Stimulated activated CD4-positive, alpha-beta T cell treated with anti-CD3 and anti-CD28 coated beads, TNF-alpha, amount 100 ng/mL, for 24 hours (primary cell): ENCODE measurements at places on chromosomes 5 and 9.

DNA sequence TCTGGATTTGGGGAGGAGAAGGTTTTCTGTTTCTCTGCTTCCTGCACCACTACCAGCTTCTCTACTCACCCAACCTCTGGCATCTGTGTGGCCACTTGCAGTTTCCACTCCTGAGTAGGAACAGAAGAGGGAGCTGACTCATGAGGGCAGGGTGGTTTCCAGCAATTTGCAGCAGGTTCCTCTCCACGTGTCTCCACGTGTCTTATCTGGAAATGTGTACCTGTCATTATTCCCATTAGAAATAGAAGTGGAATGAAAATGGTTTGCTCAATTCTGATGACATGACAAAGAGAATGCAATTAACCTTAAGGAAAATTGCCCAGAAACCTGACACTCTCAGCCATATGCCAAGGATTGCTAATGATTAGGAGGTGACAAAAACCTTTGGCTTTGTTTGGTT lies 33.0 kb downstream of the EGFLAM start:
- DNase-seq: no peak

- DNase-seq: no peak
Measured at GRCh38 chr9:69027355-69028097, 8.0 kb upstream of the FXN start.

DNA sequence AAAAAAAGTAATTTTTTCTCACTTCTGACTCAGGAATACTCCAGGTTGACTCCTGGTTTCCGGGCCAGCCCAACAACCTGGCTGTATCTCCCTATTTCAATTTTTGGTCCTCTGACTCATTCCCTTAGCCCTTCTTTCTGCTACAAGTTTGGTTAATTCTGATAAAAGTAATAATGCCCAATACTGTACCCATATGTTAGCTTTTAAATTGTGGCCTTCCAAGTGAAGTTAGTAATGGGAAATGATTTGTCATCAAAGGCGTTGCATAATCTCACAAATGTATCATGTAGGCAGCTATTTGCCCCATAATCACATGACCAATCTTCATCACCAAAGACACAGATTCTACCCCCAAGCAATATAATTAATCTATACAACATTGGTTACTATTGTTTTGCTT lies 31.1 kb upstream of the BNC2 start:
- no peak for DNase-seq

GRCh38 chr9:124442826-124443225 lies 7.4 kb upstream of the ADGRD2 start:
- no peak for DNase-seq

- no peak for DNase-seq
Measured at GRCh38 chr9:15308511-15308910, 1.5 kb upstream of the TTC39B start.

DNA sequence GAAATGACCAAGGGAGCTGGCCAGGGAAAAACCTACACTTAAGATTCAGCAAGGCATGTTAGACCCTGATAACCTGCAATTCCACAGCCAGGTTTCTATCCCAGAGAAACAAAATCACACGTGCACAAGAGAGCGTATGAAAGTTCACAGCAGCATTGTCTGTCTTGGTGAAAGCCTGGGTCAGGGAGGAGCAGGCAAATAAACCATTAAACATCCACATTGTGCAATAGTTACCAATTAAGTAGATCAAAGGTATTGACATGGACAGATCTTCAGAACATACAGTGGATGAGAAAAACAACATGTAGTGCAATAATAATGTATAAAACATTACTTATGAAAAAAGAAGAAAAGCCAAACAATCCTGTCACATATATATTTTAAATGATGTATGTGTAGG lies 15.9 kb upstream of the GPX3 start:
- DNase-seq: no peak

DNA sequence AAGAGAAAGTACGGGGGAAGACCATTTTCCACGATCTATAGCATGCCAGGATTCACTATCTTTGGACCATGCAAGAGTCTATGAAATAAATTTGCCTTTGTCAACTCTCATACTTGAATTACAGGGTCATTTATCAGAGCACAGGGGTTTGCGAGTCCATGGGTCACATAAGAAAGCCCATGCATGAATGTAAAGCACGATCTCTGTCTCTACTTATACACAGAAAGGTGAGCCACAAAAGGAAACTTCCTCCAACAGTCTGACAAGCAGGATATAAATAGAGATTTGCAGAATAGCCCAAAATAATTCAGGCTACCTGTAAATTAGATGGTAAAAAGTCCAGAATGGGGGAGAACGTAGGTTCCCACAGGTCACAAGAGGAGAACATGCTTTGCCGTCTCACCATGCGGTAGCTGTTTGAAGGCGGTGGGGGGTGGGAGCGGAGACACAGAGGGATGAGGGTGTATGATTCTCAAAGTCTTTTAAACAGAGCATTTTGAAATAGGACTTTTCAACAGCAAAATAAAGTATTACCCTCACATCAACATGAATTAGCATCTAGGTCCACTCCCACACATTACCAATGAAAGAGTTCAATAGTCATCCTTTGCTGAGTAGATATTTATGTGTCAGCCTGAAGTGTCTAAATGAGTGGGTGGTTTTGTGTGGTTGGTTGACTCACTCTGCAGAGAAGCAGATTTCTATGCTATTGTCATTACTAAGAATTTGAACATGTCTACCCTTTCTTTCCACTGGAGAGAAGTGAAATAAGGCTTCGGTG lies 279.7 kb downstream of the EBF1 start:
- DNase-seq: no peak

GRCh38 chr9:126152622-126153362 lies 173.8 kb upstream of the MVB12B start:
- no peak for DNase-seq

GRCh38 chr5:139105621-139106071 lies 92.5 kb downstream of the SIL1 start:
- no peak for DNase-seq

GRCh38 chr5:139669662-139670368 lies 21.7 kb downstream of the CXXC5 start:
- no peak for DNase-seq

DNA sequence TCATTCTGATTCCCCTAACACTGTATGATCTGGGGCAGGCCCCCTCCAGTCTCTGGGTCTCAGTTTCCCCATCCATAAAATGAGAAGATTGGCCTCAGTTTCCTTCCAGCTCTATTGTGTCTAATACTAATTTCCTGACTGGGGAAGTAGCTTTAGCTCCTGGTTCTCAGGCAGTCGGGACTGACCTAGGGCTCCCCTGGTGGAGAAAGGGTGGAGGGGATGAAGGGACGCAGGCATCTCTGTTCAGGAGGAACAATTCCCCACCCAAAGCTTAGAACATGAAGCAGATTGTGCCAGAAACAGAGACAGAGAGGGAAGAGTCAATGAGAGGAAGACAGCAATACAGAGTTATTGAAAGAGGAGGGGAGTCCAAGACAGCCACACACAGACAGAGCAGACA lies 14.2 kb upstream of the PTGS1 start:
- no peak for DNase-seq

DNA sequence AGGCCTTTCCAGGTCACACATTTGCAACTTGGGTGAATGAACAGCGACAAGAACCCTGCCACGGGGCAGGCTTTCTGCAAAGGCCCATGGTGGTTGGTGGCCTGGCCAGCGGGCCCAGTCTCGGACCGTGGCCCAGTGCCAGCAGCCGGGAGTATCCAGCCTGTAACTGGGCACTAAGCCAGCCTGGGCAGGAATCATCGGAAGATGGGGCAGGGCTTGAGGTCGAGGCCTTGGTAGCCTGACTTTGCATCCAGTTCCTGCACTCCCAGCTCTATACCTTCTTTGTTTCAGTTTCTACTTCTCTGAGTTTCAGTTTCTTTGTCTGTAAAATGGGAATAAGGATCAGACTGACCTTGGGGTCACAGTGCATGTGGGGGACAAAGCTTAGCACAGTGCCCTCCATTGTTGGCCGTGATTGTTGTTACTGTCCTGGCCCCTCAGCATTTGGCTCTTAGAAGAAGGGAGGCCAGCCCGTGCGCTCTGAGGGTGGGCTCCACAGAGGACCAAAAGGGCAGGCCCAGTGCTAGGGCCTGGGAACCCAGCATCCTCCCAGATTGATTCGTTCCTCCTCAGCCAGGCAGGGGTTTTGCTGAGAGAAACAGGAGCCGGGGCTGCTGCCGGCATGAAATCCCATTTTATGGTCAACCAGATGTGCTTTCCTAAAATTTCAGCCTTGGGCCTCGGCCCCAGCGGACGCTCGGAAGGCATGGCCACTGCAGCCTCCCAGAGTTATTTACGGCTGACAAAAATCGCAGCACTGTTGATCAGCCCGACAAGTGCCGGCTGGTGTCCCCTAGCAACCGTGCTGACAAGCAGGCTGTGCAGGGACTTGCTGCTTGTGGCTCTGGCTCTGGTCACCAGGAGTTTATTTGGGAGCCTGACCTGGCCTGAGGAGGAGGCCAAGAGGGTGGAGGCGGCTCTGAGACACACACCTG lies 43.6 kb downstream of the JADE2 start:
- DNase-seq: no peak

GRCh38 chr5:95760273-95761191 lies 29.4 kb downstream of the RHOBTB3 start:
- DNase-seq: no peak

DNA sequence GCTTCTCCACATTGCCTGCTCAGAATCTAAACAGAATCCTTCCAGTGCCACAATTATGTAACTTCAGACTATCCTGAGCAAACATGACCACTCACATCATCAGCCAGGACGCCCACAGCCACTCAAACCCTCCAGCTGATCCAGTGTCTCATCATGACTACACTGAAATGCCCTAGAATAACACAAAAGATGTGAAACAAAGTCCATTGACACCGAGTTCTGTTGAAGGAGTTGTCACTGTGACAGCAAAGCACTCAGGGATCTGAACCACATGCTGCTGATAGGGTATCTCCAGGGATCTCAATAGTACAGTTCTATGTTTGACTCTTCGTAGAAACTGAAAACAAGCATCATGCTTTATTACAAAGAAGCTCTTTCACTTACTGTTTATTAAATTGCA lies 150.2 kb downstream of the GABBR2 start:
- DNase-seq: no peak

- no peak for DNase-seq
Measured at GRCh38 chr5:177313561-177314259, 2.0 kb upstream of the MXD3 start.

DNA sequence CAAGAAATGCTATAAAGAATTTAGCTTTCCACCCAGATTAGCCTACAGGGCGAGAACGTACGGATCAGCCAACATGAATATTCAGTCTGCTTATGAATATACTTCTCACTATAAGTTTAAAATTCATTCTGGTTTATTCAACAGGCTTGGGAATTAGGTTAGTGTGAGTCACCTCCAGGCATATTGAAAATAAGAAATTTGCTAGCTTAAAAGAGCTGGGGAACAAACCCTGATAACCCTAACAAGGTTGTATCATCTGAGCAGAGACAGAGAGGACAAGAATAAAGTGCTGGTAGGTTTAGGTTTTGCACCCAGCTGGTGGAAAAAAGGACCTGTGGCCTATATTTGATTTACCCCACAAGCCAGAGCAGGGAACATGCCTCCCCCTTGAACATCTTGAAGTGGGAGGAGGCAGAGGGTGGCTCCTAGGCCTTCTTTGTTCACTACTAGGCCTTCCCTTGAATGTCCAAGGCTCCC lies 12.3 kb downstream of the FNBP1 start:
- no peak for DNase-seq

GRCh38 chr5:178790371-178790770 lies 59.9 kb upstream of the ZNF354A start:
- DNase-seq: no peak

GRCh38 chr5:101995585-101995984 lies 300.5 kb downstream of the SLCO4C1 start:
- DNase-seq: no peak

DNA sequence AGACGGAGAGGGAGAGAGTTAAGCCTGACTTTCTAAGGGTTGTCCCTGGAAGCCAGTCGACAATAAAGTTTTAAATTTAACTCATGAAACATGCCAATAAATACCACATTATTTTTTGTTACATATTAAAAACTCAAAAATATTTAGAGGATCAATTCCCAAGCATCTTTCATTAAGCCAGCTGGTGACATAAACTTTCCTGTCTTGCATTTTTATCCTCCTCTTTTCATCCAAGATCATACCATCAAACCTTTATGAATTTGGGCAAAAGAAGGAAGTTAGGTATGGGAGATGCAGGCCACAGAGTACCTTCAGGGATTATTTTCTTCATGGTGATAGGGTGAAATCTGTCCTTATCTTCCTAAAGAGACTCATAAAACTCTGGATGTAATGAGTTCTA lies 178.3 kb upstream of the FBXL17 start:
- no peak for DNase-seq

DNA sequence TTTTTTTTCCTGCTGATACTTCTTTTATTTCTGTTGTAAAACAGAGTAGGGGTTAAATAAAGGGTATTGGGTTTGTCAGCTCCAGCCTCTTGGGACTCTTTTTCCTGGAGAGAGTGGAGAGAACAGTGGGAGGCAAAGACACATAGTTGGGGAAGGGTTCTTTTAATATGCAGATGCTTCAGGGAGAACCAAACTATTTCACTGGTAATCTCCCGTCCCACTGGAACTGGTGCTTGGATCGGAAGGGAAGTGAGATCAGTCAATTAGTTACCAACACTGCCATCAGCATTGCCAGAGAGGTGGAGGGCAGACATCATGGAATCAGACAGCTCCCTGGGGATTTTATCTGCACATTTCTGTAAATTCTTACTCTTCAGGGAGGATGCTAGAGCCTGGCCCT lies 47.6 kb upstream of the ELOVL7 start:
- no peak for DNase-seq

GRCh38 chr9:35529161-35529823 lies 39.4 kb downstream of the RUSC2 start:
- no peak for DNase-seq

DNA sequence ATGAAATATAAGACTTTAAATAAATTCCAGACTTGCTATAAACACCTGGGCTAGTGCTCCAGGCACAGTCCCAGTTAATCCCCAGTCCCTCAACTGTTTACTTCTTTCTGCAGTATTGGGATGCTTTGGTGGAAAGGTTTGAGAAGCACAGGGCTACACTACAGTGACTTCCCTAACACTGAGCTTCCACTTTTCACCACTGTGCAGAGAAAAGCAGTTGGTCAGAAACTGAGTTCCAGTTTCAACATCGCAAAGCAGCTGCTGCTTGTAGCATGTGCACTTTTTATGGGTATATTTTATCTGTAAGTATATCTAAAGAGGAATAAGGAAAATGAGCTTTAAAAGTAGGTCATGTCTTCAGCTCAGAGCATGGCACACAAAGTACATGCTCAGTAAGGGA lies 339.7 kb downstream of the NTRK2 start:
- DNase-seq: no peak

GRCh38 chr5:170960567-170960966 lies 98.7 kb downstream of the RANBP17 start:
- DNase-seq: no peak
